ENCODE measurements at places on chromosomes 6 and 20.
A peak's percentile ranks its signal among the peaks of the same experiment; 100 is the strongest.

GRCh38 chr20:44235702-44236101 lies 11.4 kb upstream of the GDAP1L1 start:
- DNase-seq: no peak

- DNase-seq: no peak
Observed at GRCh38 chr6:87274660-87275274, 47.6 kb upstream of the SMIM8 start.

- DNase-seq: no peak
Observed at GRCh38 chr6:52929321-52930164, 20.0 kb upstream of the GSTA3 start.

DNA sequence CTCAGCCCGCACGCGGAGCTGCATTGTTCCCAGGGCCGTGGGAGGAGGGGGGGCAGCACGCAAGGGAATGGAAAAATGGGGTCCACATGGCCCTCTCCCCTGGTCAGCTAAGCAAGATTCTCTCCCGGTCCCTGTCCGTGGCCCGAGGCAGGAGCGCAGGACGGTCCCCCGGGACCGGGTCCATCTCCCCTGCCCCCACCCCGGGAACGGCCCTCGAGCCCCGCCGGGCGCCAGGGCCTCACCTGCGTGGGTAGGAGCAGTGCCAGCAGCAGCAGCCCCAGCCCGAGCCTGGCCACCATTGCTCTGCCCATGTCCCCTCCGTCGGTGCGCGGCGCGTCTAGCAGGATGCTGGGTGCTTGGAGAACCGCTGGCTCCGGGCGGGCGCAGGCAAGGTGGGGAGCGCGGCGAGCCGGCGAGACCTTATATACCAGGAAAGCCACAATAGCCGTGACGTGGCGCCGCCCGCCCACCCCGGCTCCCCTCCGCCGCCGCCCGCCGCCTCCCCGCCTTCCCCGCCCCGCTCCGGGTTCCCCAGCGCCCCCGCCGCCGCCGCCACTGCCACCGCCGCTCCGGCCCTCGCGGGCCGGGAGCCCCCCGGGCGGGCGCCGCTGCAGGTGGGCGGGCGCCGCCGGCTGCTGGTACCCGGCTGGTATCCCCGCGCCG lies at the start of gene CD24:
Gene CD24, minus strand, starts transcription at position 394 of the 663 bp plus-strand sequence. Its CDS starts 83 bp downstream, at position 311.
- DNase-seq: no peak

DNA sequence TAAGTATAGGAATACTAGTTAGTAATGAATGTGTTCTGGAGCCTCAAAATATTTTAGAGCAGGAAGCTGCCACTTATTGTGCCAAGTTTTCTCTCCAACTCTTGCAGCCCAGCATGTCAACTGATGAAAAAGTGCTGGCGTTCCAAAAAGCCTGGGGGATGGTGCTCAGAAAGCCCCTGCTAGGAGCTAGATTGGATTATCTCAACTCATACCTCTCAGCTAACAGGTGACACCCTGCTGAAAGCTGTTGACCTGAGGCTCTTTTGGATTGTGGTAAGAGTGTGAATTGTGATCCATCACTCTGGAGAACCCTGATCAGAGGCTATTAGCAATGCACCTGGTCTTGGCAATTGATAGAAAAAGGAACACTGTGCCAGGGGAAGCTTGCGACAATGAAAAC lies 580.4 kb downstream of the EYS start:
- DNase-seq: no peak

DNA sequence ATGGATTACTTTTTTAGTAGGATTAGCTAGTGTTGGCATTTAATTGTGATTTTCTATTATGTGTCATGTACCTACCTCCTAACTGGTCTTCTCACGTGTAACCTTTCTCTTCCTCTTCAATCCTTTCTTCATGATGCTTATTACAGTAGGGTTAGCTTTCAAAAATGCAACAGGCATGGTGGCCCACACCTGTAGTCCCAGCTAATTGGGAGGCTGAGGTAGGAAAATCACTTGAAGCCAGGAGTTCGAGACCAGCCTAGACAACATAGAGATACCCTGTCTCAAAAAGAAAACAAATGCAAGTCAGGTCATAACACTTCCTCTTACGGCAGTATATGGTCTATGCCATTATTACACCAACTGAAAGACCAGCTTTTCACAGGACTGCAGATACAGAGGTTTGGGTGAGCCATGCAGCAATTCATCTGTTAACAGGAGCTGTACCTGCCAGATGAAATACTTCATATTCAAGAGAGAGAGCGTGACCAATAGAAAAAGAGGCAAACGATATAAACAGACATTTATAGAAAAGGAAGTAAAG lies 195.0 kb downstream of the TMEM242 start:
- no peak for DNase-seq

DNA sequence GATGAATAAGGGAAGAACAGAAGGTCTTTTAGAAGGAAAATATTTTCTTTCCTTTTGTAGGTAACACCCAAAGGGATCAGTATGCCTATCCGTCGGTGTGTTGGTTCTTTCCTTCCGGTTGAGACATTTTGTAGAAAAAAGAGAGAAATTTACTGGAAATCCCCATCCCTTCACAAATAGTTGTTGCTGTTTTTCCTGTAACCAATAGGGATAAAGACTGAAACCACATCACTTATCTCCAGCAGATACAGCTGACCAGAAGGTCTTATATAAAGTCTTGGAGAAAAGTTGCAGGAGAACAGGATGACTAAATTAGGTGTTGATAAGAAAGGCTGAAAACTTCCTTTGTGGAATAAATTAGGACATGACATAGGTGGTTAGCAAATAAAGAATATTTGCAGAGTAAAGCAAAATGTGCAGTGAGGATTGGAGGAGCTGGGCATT lies 14.8 kb upstream of the HLA-DRB1 start:
- DNase-seq: no peak

GRCh38 chr20:22160101-22160652 lies 424.2 kb downstream of the FOXA2 start:
- DNase-seq: no peak

DNA sequence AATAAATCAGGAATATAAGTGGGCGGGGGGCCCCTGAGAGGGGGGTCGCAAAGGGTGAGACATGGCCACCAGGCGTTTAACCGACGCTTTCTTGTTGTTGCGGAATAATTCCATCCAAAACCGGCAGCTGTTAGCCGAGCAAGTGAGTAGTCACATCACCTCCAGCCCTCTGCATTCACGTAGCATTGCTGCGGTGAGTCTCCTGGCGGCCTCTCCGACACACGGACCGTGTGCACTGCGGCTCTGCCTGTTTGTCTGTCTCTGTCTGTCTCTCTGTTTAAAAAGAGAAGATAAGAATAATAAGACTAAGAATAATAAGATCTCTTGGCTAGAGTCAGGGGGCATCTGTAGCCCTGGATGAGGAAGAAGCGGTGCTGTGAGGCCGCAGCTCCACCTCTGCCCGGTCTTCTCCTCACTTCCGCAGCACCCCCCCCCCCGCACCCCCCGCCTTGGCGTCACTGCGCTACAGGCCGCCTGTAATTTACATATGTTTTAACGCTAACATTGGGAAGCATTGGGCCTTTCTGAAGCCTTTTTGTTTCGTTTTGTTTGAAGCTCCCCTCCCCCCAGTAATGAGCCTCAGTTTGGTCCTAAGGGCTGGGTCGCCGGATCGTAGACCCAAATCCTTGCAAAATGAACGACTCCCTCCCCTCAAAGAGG lies 993 bp downstream of the STX16 start:
- no peak for DNase-seq

- DNase-seq: peak; percentile 52
Observed at GRCh38 chr20:7859356-7859802, 80.9 kb downstream of the HAO1 start.

- DNase-seq: no peak
Observed at GRCh38 chr20:57402206-57403125, 11.3 kb downstream of the RBM38 start.

GRCh38 chr6:152981989-152982903 lies 595 bp downstream of the FBXO5 start:
- no peak for DNase-seq

- peak; percentile 32 for DNase-seq
Observed at GRCh38 chr20:9407805-9408421, 106.5 kb upstream of the LAMP5 start.

DNA sequence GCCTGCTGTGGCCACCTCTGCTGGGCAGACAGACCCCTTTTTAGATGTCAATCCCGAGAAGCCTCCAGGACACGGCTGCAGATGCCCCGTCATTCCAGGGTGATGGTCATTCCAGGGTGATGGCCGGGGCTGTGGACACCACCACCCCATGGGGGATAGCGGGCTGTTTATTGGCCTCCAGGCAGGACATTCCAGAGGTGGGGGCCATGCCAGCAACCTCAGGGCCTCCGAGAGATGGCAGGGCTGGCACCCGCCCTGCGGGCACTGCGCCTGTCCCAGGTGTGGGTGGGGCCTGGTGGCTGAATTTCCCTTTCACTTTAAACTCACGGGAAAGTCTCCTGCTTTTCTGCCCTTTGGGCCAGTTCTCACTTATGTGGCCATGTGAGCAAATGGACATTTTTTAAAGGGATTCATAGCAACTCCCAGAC lies 14.5 kb downstream of the COL9A3 start:
- no peak for DNase-seq

DNA sequence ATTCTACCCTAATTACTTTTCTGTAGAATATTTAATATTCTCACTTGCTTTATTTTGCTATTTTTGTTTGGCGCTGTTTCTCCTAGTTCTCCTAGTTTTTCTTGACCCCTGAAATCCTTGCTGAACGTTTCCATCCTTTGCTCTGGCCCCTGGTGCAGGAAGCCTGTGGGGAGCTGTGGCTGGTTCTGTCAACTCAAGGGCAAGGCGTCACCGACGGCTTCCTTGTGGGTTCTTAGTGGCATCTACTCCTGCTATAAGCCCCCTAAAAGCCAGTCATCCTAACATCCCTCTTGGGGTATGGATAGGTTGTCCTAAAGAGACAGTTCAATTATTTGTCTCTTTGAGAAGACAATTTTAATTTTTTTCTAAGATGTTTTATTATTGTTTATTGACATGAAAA lies 36.9 kb upstream of the KIF25 start:
- DNase-seq: no peak

GRCh38 chr6:56956491-56956890 lies 1.6 kb downstream of the BEND6 start:
- no peak for DNase-seq

GRCh38 chr6:131270534-131270933 lies 135.3 kb downstream of the AKAP7 start:
- DNase-seq: no peak

- no peak for DNase-seq
Observed at GRCh38 chr20:17655286-17655651, 26.8 kb downstream of the RRBP1 start.

GRCh38 chr20:7010527-7010926 lies 243.0 kb downstream of the BMP2 start:
- no peak for DNase-seq

DNA sequence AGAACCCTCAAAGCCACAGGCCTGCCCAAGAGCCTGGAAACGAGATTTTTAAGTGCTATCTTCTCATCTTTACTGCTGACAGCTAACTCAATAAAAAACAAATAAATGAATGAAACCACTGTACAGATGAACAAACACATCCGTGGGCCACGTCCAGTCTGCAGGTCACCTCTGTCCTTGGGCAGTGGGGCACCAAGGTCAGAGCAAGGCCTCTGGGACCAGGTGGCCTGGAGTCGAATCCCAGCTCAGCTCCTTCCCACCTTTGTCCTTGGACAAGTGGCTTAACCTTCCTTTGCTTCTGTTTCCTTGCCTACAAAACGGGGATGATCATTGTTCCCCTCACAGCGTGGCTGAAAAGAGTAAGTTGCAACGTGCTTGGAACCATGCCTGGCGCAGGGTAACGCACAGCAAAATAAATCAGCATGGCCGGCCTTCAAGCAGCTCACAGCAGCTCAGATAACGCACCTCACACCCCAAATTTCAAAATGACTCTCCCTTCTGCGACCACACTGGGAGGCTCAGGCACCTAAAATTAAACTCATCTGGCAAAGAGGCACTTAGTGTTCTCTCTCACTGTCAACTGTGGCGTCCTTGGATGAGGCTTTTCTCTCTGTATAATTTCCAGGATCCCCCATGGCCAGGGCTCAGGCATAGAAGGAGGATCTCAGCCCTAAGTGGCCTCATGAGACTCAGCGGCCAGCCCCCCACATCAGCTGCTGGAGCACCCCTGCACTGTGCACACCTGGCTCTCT lies 35.7 kb downstream of the RRBP1 start:
- no peak for DNase-seq

GRCh38 chr6:12186528-12186927 lies 103.6 kb upstream of the EDN1 start:
- no peak for DNase-seq

GRCh38 chr20:19330731-19331130 lies 118.3 kb downstream of the SLC24A3 start:
- DNase-seq: no peak

- no peak for DNase-seq
Observed at GRCh38 chr6:13838616-13839015, 24.3 kb upstream of the MCUR1 start.

GRCh38 chr20:53982624-53983023 lies 87.8 kb downstream of the BCAS1 start:
- DNase-seq: no peak

DNA sequence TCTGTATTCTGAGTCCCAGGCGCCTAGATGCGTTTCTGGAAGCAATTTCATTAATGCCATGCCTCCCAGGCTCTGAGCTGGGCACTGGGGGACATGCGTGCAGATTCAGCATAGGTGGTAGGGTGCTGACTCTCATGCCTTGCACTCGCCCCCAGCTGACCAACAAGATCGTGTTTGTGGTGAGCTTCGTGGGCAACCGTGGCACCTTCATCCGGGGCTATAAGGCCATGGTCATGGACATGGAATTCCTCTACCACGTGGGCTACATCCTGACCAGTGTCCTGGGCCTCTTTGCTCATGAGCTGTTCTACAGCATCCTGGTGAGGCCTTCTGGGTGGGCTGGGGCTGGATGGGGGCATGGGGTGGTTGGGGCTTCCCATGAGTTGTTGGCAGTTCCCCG lies 21.6 kb downstream of the UQCC2 start:
- DNase-seq: no peak

GRCh38 chr20:54623991-54624569 lies 148.7 kb downstream of the DOK5 start:
- no peak for DNase-seq

DNA sequence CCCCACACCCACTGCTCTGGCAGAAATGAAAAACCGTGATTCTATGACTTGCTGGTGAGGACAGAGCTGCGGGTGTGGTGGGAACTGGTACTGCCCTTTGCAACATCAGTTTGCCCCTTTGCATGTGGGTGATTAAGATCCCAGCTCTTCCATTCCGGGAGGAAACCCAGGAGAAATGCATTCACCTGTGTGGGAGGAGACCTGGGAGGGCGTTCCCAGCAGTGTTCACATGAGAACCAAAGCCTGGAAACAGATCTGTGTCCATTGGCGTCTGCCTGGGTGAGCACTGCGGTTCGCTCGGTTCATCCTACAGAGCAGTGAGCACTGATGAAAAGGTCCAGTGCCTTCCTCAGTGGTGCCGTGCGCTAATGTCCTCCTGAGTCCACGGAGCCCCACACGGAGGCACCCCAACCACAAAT lies 89.7 kb downstream of the SMOC2 start:
- DNase-seq: no peak
